Activated CD4-positive, alpha-beta T cell treated with anti-CD3 and anti-CD28 coated beads, Interleukin-2, amount 50 U/mL, for 16 hours (primary cell): ENCODE measurements at places on chromosomes 6 and 20.

GRCh38 chr6:13367396-13367795 lies 39.1 kb upstream of the TBC1D7 start:
- no peak for DNase-seq

GRCh38 chr6:79803917-79804316 lies 143.4 kb downstream of the ELOVL4 start:
- DNase-seq = no peak

GRCh38 chr20:48194583-48194982 lies 409.3 kb upstream of the SULF2 start:
- DNase-seq = no peak

DNA sequence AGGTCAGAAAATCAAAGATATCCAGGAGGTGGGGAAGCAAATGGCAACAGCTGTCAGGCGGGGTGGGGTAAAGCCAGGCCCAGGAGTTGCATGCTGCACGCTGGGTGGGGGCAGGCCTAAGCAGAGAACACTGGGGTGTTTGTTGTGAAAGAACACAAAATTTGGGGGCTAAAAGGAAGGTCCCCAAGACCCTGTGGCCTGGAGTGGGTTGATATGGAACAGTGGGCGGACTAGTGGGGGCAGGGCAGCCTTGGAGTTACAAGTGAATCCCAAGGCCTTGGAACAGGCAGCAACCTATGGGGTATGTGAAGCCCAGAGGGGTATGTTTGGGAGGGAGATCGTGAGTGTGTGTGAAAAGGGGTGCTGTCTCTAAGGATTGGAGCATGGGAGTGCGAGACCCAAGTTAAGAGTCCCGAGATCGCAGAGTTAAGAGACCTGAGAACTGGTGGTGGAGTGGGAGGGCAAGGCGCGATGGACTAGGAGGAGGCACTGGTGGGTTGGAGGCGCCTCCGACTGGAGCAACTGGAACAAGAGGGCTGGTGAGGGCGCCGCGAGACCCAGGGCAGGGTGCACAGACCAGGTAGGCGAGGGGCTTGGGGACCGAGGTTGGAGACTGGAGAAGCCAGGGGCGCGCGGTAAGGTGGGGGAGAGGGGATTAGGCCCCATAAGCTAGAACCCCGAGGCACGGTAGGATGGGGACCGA lies 658 bp downstream of the CUL7 start:
- no peak for DNase-seq
